Endodermal cell (in vitro differentiated cells): ENCODE measurements at places on chromosomes 3 and 15.

DNA sequence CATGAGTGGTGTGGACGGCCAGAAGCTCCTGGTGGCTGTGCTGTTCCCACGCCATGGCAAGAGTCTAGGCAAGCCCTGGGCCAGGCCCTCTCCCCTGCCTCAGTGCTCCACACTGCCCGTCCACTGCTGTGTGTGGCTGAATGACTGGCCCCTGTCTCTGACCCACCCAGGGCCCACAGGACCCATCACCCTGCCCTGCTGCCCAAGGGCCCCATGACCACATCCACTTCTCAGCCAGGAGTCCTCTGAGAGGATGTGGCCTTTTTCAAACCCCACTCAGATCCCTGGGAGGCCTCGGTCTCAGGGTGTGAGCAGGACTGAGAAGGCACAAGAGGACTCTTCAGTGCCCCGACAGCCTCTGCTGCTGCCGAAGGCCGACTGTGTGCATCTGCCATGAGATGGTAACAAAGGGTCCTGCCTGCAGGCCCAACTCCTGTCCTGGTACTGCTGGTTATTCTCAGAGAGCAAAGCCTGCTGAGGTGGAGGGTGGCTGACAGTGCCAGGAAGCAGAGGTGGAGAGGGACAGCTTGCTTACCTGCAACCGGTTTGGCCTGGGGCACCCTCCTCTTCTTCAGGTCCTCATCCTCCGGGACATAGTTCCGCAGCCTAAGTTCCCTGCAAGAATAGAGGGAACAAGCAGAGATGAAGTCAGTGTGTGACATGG is 47.5 kb downstream of the PTH1R start:
- no peak for DNase-seq

DNA sequence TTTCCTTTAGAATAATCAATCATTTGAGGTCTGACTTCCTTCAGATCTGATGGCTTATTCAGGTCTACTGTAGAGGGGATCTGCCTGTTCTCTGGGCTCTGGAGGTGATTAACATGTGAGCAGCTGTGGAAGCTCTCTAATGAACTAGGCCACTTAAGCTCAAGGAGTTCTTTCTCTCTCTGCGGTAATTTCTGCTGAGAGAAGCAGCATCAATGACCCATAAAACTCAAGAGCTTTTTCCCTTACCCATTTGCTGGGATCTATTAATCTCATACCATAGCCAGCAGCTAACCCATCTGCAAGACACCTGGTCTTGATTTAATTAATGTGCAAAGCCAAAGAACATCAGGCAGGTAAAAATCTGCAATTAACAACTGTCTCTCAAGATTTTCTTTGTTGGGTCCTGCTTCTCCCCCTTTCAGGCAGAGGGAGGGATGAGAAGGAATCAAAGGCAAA is 73.2 kb upstream of the DLG1 start:
- no peak for DNase-seq

DNA sequence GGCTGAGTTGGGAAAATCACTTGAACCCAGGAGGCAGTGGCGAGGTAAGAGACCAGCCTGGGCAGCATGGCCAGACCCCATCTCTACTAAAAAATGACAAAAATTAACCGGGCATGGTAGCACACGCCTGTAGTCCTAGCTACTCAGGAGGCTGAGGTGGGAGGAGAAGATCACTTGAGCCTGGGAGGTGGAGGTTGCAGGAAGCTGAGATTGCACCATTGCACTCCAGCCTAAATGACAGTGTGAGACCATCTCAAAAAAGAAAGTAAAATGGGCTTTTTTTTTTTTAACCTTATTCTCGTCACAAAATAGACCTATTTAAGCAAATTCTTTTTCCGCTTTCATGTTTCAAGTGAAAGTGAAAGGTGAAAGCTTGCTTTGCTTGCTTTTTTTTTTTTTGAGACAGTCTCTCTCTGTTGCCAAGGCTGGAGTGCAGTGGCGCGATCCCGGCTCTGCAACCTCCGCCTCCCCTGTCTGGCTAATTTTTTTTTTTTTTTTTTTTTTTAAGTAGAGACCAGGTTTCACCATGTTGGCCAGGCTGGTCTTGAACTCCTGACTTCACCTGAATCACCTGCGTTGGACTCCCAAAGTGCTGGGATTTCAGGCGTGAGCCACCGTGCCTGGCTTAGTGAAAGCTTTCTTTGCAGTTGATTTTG is 3.6 kb downstream of the PDIA3 start:
- no peak for DNase-seq

GRCh38 chr3:113222451-113223086 is 11.2 kb downstream of the BOC start:
- no peak for DNase-seq

DNA sequence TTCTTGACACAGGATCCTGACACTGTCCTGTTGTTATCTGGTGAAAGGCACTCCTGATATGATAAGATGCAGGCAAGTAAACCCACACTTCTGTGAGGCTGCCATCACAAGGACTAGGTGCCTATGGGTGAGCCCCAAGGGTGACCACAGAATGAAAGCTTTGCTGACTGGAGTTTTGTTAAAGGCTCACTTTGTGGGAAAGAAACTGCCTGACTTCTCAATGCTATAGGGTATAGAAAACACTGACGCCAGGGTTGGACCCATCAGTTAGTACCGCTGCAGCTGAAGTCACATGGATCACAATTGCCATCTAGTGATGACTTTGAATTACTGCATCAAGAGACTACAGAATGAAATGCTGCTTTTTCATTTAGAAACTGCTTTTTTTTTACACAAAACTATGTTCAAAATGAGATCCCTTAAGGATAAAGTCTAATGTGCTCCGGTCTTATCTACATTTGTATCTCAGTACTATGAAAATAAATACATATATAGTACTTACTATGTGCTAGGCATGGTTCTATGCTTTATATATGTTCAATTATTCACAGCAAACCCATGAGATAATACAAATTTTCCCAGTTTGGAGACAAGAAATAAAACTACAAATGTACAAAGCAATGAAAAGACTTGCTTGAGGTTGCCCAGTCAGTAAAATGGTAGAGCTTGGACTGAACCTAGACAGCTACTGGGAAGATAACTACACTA is 64.2 kb upstream of the CMSS1 start:
- peak; percentile 68 for DNase-seq

- no peak for DNase-seq
These were observed 184.8 kb downstream of the ADAMTSL3 start for GRCh38 chr15:83838763-83839162.

DNA sequence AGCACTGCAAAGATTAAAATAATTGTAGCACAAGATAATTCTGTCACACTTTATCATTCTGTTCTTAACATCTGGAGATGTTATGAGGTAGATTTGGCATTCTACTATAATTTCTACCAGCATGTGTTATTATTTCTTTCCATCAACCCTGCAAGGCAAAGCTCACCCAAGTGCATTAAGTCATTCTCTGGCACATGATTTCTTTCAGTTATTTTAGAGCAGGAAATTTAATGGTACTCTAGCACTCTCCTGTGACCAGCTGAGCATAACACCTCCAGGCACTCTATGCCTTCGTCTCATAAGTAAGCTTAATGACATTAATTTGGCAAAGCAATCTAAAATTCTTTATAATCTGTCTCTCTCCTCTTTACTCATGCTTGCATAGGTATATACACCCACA is 300.2 kb upstream of the GPR149 start:
- DNase-seq: no peak

- DNase-seq: no peak
These were observed 71.0 kb downstream of the ZMAT3 start for GRCh38 chr3:179000659-179001058.

- DNase-seq: peak; percentile 46
These were observed 151.2 kb upstream of the CDIN1 start for GRCh38 chr15:36428102-36428845.

GRCh38 chr15:74626752-74627692 is 11.4 kb downstream of the CLK3 start:
- no peak for DNase-seq

DNA sequence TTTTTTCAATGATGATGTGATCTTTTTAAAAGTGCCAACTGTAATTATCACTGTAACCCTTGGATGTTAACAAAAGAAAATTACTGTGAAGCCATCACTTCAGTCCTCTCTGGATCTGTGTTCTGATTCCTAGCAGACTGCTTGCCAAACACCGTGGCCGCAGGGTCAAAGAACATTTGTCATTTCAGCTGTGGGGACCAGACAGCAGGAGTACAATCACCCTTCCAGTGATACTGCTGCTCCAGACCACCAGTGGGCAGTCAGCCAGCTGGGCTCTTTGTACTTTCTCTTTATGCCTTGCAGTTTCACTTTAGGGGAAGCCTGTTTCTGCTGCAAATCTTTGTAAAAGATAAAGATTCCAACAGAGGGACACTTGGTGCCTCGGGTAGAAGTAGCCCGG is 770.0 kb downstream of the GRM7 start:
- DNase-seq: no peak

DNA sequence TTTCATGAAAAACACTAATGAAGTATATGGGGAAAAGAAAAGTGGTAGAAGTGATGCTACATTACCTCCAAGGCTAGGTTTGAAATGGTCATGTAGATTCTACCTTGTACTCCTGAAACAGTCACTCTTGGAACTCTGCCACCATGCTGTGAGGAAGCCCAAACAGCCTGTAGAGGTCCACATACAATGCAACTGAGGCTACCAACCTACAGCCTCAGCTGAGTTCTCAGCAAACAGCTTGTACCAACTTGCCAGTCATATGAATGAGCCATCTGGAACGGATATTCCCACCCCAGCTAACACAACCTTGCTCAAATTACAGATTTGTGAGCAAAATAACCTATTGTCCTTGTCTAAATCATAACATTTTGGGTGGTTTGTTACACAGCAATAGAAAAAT is 193.5 kb downstream of the ULK4 start:
- DNase-seq: no peak

- no peak for DNase-seq
These were observed 99.6 kb downstream of the STRIT1 start for GRCh38 chr3:155193868-155194267.

GRCh38 chr3:186967686-186968085 is 37.4 kb downstream of the ST6GAL1 start:
- DNase-seq: no peak

- no peak for DNase-seq
These were observed 287.6 kb downstream of the IL5RA start for GRCh38 chr3:2822611-2823010.

- DNase-seq: no peak
These were observed 55.1 kb downstream of the OTOL1 start for GRCh38 chr3:161551697-161552096.

- DNase-seq: peak; percentile 64
These were observed 28.8 kb downstream of the TMED3 start for GRCh38 chr15:79339588-79340314.

GRCh38 chr3:40476478-40477470 is at the start of gene ZNF619:
Gene ZNF619, plus strand, starts transcription at chr3:40477122. Its CDS starts 858 bp downstream, at chr3:40477980.
- DNase-seq: peak; percentile 88

GRCh38 chr15:39543651-39544050 is 37.2 kb upstream of the THBS1 start:
- peak; percentile 76 for DNase-seq

DNA sequence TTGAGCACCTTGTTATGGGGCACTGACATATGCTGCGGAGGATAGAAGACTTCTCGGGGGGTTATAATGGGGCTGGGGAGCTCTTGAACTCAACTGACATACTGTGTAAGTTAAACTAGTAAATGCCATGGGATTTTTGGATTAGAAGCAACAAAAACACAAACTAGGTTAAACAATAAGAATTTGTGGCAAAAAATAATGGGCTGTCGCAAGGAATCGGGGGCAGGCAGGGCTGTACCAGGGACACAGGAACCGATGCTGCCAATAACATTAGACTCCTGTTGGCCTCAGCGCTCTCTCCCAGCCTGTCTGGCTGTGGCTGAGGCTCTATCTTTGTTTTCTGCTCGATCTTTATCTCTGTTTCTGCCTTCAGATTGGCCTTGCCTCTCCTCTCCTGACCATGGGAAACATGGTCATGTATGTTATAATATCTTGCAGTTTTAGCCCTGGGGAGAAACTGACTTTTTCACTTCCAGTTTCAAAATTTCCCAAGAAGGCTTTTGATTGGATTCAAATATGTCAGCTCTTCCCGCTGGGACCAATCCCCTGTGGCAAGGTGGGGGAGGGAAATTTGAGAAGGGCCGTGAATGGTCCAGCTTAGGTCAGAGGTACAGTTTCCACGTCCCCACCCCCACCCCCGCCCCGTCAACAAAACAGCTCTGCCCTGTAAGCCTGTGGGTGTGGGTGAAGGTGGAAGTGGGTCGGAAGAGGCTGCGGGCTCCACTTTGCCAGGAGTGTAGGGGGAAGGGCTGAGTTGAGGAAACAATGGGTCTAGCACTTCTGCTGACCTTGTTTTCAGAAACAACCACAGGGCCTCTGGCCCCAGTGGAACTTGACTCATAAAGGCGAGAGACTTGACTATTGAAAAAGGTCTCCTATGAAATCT is 161.1 kb upstream of the TBL1XR1 start:
- DNase-seq: peak; percentile 93
